ENCODE measurements at places on chromosomes 1 and 21. TPM values are rescaled to one million over a fixed set of nuclear protein-coding genes. Genes with fewer than 3 reads are reported as not detected.

- H3K4me1 ChIP-seq: peaks cover 17% of the 10 kb centered on the region
- DNase-seq: peak; percentile 31
- H3K4me3 ChIP-seq: peak overlapping the region; percentile 50
- H3K36me3 ChIP-seq: peaks cover 2% of the 10 kb centered on the region
- peaks cover 2% of the 10 kb centered on the region for H3K27me3 ChIP-seq
- no peak overlapping the region for H3K27ac ChIP-seq
Observed at GRCh38 chr21:45403825-45404729, 888 bp upstream of the COL18A1 start.

DNA sequence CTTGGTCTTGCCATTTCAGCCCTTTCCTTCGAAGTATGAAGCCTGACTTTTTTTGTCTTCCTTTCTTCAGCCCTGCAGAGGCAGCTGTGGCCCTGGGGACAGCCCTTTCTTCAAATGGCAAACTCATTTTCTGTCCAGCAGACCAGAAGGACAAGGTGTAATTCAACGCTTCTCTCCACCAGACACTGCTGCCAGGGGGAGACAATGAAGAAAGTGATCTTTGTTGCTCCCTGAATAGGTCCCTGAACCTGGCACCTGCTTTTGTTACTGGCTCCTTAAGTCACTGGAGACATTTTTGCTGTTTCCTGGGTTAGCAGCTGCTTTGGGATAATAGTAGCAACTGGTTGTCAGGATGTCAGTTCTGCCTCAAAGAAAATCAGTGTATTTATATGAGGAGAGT lies 50.8 kb upstream of the MACF1 start:
- peaks cover 40% of the 10 kb centered on the region for H3K4me1 ChIP-seq
- no peak overlapping the region for H3K4me3 ChIP-seq
- no peaks in the 10 kb centered on the region for H3K27me3 ChIP-seq
- peaks cover 4% of the 10 kb centered on the region for H3K36me3 ChIP-seq
- no peak for DNase-seq

DNA sequence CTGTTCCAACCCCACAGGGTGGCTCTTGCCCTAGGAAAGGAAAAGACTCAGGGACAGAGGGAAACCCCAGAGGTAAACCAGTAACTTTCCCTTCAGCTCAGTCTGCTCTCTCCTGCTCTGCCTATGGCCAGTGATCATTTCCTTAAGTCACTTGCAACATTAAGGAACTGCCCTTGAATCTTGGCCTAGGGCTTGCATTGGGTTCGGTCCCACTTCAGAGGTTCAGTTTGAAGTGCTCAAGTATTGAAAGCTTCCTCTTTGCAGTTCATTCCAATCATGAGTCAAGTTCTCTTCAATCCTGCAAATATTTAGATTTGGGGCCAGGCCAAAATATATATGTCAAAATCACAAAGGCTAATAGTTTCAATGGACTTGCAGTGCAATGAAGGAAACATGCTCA lies 97.7 kb upstream of the IRF2BP2 start:
- H3K36me3 ChIP-seq: no peaks in the 10 kb centered on the region
- peaks cover 8% of the 10 kb centered on the region for H3K4me1 ChIP-seq
- H3K27ac ChIP-seq: no peak overlapping the region
- H3K27me3 ChIP-seq: no peaks in the 10 kb centered on the region
- DNase-seq: peak; percentile 67
- H3K4me3 ChIP-seq: no peak overlapping the region

DNA sequence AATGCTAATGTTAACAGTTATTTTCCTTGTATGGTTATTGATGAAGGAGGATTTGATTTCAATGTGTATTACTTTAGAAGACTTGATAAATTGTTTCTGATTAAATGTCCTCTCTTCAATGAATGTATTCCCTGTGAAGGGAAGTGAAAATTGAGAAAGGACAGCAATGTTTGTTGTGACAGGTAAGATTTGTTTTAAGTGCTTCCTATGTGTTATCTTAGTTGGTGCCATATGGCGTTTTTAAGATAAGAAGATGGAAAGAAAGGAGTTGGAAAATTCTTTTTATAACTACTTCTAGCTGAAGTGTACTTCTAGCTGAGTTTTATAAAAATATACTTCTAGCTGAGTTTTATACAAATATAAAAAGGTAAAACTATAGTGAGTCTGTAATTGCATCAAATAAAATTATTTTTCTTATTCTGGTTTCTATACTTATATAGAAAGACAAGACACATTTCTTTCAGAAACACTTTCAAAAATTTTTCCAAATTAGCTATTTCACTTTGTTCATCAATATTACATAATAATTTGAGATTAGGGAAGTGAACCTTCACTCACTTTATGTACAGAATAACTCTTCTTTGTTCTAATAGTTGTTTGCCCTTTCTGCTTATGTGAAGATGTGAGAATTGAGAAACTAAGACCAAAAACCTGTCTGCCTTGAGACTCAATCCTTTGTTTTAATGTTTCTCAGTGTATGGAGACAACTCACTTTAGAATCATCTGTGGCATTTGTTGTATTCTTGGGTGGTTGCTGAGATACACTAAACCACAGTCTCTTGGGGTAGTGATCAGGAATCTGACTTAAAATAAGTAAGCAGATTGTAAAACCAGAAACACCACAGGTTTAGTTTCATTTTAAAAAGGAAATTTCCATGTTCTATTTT lies 382.9 kb upstream of the B3GALT2 start:
- no peak overlapping the region for H3K27ac ChIP-seq
- no peaks in the 10 kb centered on the region for H3K36me3 ChIP-seq
- H3K27me3 ChIP-seq: no peaks in the 10 kb centered on the region

DNA sequence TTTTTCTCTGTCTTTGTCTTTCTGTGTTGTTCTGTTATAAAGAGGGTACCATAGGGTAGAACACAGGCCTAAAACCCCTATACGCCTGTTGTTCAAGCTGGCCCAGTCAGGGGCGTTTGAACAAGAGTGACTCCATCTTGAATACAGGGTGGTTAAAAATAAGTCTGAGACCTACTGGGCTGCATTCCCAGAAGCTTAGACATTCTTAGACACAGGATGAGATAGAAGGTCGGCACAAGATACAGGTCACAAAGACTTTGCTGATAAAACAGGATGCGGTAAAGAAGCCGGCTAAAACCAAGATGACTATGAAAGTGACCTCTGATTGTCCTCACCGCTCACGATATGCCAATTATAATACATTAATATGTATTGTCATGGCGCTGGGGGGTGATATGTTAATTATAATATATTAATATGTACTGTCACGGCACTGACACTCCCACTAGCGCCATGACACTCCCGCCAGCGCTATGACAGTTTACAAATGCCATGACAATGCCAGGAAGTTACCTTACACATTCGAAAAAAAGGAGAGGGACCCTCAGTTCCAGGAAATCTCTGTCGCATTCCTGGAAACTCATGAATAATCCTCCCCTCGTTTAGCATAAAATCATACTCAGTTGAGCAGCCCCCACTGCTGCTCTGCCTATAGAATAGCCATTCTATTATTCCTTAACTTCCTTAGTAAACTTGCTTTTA lies 58.5 kb upstream of the KLHDC7A start:
- no peaks in the 10 kb centered on the region for H3K36me3 ChIP-seq
- no peaks in the 10 kb centered on the region for H3K27me3 ChIP-seq
- DNase-seq: no peak
- H3K4me3 ChIP-seq: no peak overlapping the region
- H3K4me1 ChIP-seq: no peaks in the 10 kb centered on the region
- H3K27ac ChIP-seq: no peak overlapping the region

- no peaks in the 10 kb centered on the region for H3K4me1 ChIP-seq
- no peaks in the 10 kb centered on the region for H3K27me3 ChIP-seq
- DNase-seq: no peak
- H3K4me3 ChIP-seq: no peak overlapping the region
- H3K27ac ChIP-seq: no peak overlapping the region
- H3K36me3 ChIP-seq: no peaks in the 10 kb centered on the region
Observed at GRCh38 chr1:119083479-119083878, 57.0 kb downstream of the WARS2 start.

- no peak for DNase-seq
- no peak overlapping the region for H3K27ac ChIP-seq
- no peaks in the 10 kb centered on the region for H3K27me3 ChIP-seq
- no peaks in the 10 kb centered on the region for H3K4me1 ChIP-seq
Observed at GRCh38 chr1:237327061-237327460, 285.1 kb downstream of the RYR2 start.

DNA sequence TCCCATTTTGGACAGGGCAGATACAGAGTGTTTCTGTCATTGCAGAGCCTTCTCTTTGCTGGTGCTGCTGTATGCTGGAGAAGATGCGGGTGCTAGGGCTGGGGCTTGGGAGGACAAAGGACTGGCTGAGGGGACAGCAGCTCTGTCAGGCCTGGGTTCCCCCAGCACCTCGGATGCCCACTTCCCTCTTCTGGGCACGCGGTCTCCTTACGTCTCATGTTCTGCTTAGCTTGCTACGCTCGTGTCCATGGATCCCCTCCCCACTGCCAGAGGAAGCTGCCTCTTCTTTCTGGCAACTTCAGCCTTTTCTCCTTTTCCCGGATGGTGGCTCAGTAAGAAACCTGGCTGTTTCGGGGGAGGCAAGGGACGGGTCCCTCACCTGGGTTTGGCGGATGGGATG lies 75.7 kb downstream of the ARHGEF10L start:
- no peaks in the 10 kb centered on the region for H3K27me3 ChIP-seq
- peaks cover 8% of the 10 kb centered on the region for H3K36me3 ChIP-seq
- H3K27ac ChIP-seq: no peak overlapping the region
- no peak for DNase-seq
- H3K4me3 ChIP-seq: no peak overlapping the region
- peaks cover 14% of the 10 kb centered on the region for H3K4me1 ChIP-seq

- no peaks in the 10 kb centered on the region for H3K4me1 ChIP-seq
- no peak for DNase-seq
- no peak overlapping the region for H3K4me3 ChIP-seq
- no peak overlapping the region for H3K27ac ChIP-seq
Observed at GRCh38 chr1:108100148-108100547, 100.0 kb downstream of the SLC25A24 start.

PFKFB2 gene
- 1.3 TPM for total RNA-seq

- peaks cover 42% of the 10 kb centered on the region for H3K27me3 ChIP-seq
- no peak overlapping the region for H3K4me3 ChIP-seq
- H3K4me1 ChIP-seq: no peaks in the 10 kb centered on the region
- no peak overlapping the region for H3K27ac ChIP-seq
- DNase-seq: peak; percentile 42
Observed at GRCh38 chr1:38131024-38131585, 84.5 kb upstream of the POU3F1 start.

GRCh38 chr1:206794294-206794908 lies 22.1 kb upstream of the IL10 start:
- no peak overlapping the region for H3K27ac ChIP-seq
- H3K4me1 ChIP-seq: peaks cover 5% of the 10 kb centered on the region
- no peak overlapping the region for H3K4me3 ChIP-seq
- no peaks in the 10 kb centered on the region for H3K36me3 ChIP-seq
- no peak for DNase-seq

GRCh38 chr1:168687816-168688215 lies 41.2 kb downstream of the DPT start:
- no peaks in the 10 kb centered on the region for H3K4me1 ChIP-seq
- no peak overlapping the region for H3K4me3 ChIP-seq
- no peak for DNase-seq
- H3K27ac ChIP-seq: no peak overlapping the region

DNA sequence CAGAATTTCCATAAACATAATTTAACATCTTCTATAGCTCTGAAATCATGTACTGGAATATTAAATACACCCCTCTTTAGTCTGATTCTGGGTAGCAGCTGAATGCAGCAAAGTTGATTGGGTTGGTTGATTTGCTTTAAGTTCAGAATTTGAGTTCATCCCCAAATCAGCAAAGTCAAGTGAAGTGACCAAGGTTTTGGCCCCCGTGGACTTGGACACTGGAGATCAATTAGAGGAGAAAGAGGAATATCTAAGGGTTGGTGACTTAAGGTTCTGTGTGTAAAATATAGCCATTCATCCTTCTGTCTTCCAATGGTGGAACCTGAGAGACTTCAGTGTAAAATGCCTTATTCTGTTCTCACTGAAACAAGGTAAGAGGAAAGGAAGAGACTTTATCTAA lies at the start of gene OR2L13:
Gene OR2L13, plus strand, starts transcription at position 301 of the 400 bp plus-strand sequence. CDS start 4,192 bp downstream, outside the sequence.
- no peak for DNase-seq
- no peak within 1 kb of the TSS for H3K4me3 ChIP-seq
- H3K36me3 ChIP-seq: no peaks in the 10 kb centered on the region
- no peak within 1 kb of the TSS for H3K27ac ChIP-seq

GRCh38 chr21:14046401-14046800 lies 164.4 kb downstream of the LIPI start:
- no peaks in the 10 kb centered on the region for H3K36me3 ChIP-seq
- H3K27me3 ChIP-seq: no peaks in the 10 kb centered on the region
- DNase-seq: peak; percentile 17
- no peak overlapping the region for H3K4me3 ChIP-seq
- no peak overlapping the region for H3K27ac ChIP-seq

- H3K4me3 ChIP-seq: no peak overlapping the region
- no peaks in the 10 kb centered on the region for H3K36me3 ChIP-seq
- H3K27me3 ChIP-seq: no peaks in the 10 kb centered on the region
- no peaks in the 10 kb centered on the region for H3K4me1 ChIP-seq
Observed at GRCh38 chr1:71269179-71269578, 188.3 kb upstream of the ZRANB2 start.

DNA sequence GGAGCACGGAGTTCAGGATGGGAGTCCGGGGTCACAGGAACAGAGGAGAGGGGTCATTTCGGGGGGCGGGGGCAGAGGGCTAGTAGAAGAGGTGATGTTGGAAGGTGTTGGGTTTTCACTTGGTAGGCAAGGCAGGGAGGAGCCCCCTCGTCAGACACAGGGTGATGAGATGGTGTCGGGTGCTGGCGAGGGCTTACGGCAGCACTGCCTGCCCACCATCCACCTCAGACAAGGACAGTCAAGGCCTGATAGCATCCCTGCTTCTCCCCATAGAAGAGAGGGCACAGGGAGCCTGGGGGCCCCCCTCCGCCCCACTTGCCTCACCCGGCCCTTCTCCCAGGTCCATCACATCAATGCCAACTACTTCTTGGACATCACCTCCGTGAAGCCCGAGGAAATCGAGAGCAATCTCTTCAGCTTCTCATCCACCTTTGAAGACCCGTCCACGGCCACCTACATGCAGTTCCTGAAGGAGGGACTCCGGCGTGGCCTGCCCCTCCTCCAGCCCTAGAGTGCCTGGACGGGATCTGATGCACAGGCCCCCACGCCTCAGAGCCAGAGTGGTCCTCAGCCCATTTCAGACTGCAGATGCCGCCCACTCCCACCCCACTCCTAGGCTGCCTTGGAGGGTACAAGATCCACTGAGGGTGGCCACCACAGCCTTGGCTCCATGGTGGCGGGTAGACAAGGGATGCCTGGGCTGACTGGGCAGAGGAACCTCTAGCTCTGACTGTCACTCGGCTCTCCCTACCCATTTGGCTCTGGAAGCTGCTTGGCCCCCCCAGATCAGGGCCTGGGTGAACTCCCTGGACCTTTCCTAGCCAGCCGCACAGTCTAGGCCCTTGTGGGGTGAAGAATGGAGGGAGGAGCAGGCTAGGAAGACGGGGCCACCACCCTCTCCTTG lies 4.3 kb upstream of the MTFR1L start:
- H3K4me1 ChIP-seq: peaks cover 7% of the 10 kb centered on the region
- no peaks in the 10 kb centered on the region for H3K27me3 ChIP-seq
- H3K36me3 ChIP-seq: peaks cover 35% of the 10 kb centered on the region
- H3K27ac ChIP-seq: no peak overlapping the region
